Dorsolateral prefrontal cortex (tissue), 122 donors: ENCODE measurements at places on chromosomes 2 and 18. TPM values are rescaled to one million over a fixed set of nuclear protein-coding genes. Genes with fewer than 3 reads are reported as not detected.

DNA sequence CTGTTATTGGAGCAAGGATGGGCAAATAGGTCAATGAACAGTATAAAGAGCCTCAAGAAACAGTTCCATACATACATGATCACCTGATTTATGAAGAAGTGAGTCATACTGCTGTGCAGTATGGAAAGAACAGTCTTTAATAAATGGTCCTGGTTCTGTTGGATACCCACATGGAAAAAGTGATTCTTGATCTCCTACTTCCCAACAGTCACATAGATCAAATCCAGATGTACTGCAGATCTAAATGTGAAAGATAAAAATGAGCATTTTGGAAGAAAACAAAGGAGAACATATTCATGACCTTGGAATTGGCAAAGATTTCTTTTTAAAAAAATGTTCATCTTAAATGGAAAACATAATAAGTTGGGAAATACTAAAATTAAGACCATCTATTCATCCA lies 75.8 kb downstream of the CCDC148 start:
- DNase-seq: no peak

The TMEM247 gene
- total RNA-seq: not detected

GRCh38 chr2:105800036-105800713 lies 55.5 kb downstream of the NCK2 start:
- DNase-seq: no peak

The GCG gene
- total RNA-seq: not detected

DNA sequence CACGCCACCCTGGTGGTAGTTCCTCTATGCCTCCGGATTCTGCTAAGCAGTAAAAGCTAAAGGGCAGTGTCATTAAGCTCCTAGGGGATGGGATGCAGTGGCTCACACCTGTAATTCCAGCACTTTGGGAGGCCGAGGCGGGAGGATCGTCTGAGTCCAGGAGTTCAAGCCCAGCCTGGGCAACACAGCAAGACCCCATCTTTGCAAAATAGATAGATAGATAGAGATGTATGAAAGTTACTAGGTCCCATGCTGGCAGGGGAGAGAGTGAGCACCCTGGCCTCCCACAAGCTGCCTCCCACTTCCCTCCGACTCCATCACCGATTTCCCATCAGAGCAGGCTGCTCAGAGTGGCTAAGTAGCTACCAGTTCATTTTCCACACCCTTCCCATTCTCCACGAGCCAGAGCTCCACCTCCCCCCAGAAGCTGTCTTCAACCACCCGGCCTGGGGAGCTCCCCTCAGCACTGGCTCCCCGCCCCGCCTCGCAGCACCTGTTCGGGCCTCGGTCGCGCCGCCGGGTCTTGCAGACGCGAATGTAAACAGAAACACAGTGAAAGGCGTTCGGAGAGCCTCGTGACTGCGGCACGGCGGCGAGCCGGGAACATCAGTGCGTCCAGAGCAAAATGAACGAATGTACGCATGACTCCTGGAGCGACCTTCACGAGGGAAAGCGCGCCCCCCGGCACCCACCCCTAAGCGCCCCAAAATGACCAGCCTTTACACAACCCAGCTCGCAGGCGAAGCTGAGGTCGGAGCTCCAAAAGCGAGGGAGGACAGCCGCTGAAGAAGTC lies 598 bp upstream of the CEP68 start:
- DNase-seq: peak; percentile 70

DNA sequence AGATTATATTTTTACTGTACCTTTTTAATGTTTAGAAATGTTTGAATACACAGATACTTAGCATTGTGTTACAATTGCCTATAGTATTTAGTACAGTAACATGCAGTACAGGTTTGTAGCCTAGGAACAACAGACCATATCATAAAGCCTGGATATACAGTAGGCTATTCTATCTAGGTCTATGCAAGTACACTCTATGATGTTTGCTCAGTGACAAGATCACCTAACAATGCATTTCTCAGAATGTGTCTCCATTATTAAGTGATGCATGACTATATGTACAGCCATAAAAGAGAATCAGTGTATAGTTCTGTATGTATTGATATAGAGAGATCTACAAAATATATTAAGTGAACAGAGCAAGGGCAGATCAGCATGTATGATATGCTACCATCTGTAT lies 616.4 kb downstream of the XIRP2 start:
- no peak for DNase-seq

The TOGARAM2 gene
- total RNA-seq: 4.5 TPM

GRCh38 chr2:218895326-218895725 lies 14.7 kb downstream of the WNT10A start:
- no peak for DNase-seq

- no peak for DNase-seq
Observed at GRCh38 chr2:30315391-30316063, 84.2 kb downstream of the LBH start.

GRCh38 chr2:46135228-46135855 lies 161.9 kb upstream of the EPAS1 start:
- no peak for DNase-seq

GRCh38 chr2:172677363-172677762 lies 58.3 kb upstream of the RAPGEF4 start:
- no peak for DNase-seq

The KLHL29 gene
- 25.9 TPM for total RNA-seq

The ASB18 gene
- not detected for total RNA-seq

- DNase-seq: no peak
Observed at GRCh38 chr2:150036622-150037021, 449.0 kb upstream of the MMADHC start.

DNA sequence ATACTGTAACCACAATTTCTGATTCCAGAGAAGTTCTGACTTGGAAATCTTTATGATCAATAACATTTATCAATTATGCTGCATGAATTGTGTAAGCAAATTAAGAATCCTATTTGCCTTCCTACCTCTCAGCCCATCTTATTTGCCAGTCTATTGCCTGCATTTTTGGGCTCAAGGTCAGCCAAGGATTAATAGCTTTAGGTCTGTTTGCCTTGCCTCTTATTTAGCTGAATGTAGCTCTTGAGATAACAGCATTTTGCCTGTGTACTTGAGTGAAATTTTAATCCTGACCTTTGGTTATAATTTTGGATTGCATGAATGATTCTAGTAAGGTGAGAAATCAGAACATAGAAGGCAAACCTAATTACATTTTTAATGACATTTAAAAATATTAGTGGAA lies 51.2 kb downstream of the MYO3B start:
- no peak for DNase-seq

- DNase-seq: no peak
Observed at GRCh38 chr2:187349326-187349944, 98.6 kb downstream of the CALCRL start.

The KCNG3 gene
- total RNA-seq: 9.5 TPM

- no peak for DNase-seq
Observed at GRCh38 chr2:64092502-64092901, 51.7 kb downstream of the PELI1 start.
